ENCODE measurements at places on chromosomes 4 and X. TPM values are rescaled to one million over a fixed set of nuclear protein-coding genes. Genes with fewer than 3 reads are reported as not detected.
A peak's percentile ranks its signal among the peaks of the same experiment; 100 is the strongest.

DNA sequence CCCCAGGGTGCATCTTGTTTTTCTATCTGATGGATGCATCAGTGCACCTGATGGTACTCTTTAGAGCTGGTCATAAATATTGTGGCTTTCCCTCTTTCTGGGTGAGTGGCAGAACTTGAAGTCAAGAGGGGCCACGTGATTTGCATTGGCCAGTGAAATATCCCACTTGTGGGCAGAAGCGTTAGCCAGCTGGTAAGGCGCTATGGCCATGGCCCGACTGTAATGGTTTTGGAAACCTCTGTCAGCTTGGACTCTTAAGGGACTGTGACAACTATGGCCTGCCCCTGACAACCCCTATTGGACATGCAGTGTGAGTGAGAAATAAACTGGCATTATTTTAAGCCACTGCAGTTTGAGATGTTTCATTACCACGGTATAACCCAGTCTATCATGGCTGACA lies 72.8 kb downstream of the SEL1L3 start:
- DNase-seq = no peak

DNA sequence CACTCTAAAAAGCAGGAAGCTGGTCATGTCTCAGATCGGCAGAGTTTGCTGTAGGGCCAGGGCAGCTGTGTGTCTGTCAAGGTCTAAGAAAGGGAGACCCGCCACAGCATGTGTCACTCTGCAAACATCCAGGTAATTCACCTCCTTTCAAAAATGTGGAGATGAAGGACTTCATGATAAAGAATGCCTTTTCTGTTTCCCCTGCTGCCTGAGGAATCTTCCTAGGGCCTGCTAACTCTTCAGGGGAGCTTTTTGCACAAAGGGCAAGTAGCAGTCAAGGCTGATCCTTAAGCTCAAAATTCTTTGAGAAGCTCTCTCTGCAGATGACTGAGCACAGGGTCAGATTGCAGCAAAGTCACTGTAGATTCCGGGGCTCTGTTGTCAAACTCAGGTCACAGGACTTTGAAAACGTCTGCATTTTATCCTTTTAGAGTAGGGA lies 21.1 kb downstream of the RASL11B start:
- no peak for DNase-seq

The PDGFRA gene
- total RNA-seq = not detected

GRCh38 chrX:11352296-11352741 lies 59.1 kb downstream of the AMELX start:
- DNase-seq = no peak

DNA sequence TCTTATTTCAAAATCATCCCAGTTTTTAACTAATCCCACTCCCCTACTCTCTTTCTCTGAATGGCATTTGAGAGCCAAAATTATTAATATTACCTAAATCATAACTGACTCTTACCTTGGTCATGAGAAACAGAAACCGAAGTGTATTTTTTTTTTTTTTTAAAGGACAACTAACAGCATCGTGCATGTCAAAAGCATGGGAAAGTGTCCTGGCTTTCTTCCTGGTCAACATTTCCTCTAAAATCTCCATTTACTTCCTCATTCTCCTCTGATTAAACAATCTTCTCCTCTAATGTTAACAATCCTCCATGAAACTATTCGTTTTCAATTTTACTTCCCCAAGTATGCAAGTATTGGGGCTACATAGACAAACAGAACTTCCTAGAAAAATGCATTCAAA lies 2.1 kb upstream of the STS start:
- DNase-seq = no peak

The ATOH1 gene
- not detected for total RNA-seq

The UGT2A1 gene
- not detected for total RNA-seq

DNA sequence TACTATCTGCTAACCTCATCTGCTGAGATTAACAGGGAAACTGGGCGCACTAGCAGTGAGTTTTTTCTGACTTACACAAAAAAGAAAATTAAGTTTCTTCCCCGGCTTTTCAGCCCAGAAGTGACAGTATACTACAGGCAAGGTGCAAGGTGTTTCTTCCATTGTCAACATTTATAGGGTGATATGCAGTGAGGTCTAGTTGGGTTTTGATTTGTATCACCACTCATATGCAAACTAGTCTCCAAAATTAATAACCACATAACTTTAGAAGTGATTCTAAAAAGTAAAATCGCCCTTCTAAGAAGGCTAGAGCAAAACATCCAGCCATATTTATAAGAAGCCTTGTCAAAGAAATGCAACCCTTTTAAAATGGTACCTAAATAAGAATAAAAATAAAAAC lies 640.1 kb downstream of the ARAP2 start:
- no peak for DNase-seq

DNA sequence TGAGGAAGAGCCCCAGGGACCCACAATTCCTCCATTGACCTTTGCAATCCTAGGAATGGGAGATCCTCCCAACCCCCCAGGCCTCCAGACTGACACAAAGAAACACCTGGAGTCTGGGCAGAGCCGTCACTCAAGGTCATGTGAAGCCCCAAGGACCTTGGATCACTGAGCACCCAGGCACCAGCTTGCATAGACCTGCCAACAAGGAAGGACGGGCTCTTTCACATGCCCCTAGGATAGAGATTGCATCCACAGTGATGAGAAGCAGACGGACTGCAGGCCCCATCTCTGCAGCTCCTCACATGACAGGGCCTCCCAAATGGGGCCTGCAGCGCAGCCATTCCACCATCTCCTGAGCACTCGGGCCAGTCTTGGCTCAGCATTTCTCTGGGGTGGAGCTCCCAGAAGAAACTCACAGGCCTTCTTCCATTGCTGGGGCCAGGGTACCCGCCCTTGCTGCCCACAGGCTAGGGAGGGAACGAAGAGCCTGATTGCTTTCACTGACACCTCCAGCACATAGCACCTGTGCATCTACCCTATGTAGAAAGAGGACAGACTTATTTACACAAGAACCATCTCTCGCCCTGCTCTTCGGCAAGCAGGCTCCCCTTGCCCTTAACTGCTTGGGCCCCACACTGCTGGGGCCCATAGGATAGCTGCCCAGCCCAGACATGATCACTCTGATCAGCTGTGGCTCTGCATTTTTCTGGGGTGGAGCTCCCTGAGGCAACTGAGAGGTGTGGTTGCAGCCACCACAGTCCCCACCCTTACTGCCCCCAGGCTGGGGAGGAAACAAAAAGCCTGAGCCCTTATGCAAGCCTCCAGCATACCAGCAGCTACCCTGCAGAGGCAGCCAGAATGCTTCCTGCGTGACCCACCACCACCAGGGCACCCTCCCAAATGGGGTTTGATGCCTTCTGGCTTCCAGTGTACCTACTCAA lies 185.7 kb upstream of the ZCCHC13 start:
- no peak for DNase-seq

The IQCM gene
- total RNA-seq = not detected

DNA sequence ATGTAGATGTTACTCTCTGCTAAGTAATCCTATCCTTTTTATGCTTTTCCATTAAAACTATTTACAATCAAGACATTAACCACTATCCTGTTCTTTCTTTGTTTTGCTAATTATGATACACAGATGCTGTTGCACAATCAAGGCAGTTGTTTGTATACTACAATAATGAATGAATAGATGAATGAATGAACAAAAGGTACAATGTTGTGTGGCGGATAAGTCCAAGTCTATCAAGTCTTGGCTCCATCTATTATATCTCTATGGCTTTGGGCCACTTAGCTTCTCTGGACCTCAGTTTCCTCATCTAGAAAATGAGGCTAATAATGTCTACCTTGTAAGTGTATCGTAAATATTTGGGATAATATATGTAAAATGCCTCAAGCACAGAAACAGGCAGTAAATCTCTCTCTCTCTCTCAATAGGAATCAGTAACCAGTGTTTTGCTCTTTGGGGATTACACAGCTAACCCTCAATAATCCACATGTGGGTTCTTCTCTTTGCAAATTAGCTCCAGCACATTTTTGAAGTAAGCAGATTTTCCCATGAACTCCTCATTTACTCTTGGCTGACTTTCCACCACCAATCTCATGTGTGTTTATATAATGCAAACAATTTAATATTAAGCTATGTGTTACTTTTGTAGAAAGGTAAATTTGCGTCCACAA lies 27.8 kb upstream of the TSPAN5 start:
- DNase-seq = no peak

DNA sequence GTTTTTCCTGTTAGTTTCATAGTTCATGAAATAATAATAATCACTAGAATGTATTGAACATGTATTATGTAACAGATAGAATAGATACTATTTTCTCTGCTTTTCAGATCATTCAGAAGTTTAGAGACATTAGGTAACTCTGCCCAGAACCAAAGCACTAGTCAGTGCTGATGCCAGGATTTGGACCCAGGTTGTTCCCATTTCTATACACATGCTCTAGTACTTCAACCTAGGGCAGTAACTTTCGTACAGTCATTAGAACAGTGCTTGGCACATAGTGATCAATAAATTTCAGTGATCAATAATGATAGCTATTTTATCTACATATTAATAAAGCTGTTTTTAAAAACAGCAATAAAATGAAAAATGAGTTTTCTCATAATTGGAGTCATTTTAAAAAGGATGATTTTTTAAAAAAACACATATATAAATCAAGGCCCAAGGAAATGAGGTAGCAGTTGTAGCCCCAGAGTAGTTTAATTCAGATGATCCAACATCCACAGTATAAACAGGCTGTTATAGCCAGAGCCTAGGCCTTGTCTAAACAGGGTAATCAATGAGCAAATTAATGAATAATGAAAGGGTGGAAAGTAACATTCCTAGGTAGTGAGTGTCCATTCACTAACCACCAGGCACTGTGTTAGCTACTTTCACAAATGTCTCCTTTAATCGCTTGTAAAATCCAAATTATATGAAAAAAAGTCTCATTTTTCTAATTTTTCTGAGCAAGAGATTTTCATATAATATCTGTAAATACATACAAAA lies 25.6 kb downstream of the TXK start:
- no peak for DNase-seq

The SPANXN2 gene
- total RNA-seq = not detected

DNA sequence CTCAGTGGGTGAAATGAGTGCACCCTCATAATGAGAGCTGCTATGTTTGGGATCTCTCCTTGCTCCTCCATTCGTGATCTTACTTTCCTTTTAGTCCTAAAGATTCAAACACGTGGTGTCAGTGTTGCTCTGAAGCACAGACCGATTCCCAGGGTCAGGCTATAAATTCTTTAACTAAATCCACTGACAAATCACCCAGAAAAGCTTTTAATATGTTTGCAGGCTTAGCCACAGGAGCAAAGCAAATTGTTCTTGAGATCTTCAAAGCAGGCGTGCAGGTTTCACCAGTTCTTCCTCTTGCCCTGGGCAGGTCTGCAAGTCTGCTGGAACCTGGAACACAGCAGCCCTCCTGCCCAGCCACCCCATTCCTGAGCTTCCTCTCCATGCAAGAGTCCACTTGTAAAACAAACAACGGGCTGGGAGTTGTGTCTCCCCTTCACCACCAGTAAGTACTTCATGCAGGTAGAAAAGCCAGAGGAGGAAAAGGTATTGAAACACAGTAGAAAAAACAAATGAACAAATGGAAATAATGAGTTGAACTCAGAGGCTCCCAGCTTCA lies 70.1 kb upstream of the ENPP6 start:
- no peak for DNase-seq

The SSX1 gene
- total RNA-seq = 0.32 TPM

DNA sequence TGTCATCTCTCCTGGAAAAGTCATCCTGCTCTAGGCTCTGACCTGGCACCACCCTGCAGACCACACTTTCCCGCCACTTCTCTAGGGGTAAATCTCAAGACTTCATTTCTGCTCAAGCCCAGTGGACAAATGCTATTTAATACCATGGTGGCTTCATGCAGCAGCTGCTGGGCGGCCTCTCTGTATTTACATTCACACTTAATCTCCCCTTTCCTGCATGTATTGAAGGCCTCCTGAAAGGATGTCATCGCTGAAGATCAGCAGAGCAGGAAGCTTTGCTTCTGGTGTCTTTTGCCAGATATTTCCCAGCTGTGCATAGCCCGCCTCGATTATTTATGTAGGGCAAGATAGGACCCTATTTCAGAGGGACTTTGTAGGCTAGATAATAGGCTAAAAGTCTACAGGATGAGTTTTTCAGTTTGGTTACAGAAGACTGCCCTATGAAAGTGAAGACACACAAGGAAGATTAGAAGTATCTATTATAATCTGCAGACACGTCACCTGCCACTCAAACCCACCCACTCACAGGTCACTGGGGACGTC lies 17.2 kb downstream of the PROM1 start:
- DNase-seq = no peak

- no peak for DNase-seq
These were observed 129.2 kb downstream of the FHDC1 start for GRCh38 chr4:153065276-153065675.

DNA sequence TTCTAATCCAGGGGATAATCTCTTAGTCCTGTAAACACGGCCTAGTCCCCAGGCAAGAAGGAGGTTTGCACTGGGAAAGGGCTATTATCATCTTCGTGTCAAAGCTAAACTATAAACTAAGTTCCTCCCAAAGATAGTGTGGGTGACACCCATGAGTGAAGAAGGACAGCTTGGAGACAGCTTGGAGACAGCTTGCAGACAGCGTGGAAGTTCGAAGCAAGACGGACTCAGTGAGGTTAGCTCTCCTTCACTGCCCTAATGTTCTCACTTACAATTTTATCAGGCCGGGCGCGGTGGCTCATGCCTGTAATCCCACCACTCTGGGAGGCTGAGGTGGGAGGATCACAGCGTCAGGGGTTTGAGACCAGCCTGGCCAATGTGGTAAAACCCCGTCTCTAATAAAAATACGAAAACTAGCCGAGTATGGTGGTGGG lies 19.2 kb upstream of the PLCXD1 start:
- DNase-seq = no peak

GRCh38 chr4:74121643-74122579 lies 22.9 kb upstream of the CXCL2 start:
- DNase-seq = no peak

DNA sequence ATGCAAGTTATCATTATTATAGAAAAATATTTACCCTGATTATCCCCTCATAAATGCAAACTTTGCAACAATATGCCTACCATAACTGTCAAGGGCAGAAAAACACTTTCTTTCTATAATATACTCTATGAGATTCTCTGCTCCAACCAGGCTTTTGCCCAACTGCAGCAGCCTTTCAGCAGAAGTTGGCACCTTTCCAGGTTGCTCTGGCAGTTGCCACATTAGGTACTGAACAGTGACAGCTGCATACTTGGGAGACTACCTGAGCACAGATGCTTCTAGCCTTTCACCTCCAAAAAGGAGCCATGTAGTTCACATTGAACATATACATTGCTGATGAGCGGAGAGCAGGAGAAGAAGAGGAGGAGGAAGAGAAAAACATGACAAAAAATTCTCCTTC lies 69.5 kb upstream of the BRWD3 start:
- DNase-seq = no peak

GRCh38 chrX:110795645-110796406 lies at the start of gene CHRDL1:
Gene CHRDL1 (minus strand): TSS chrX:110795817. CDS start chrX:110792181, 3,636 bp downstream.
- no peak for DNase-seq

DNA sequence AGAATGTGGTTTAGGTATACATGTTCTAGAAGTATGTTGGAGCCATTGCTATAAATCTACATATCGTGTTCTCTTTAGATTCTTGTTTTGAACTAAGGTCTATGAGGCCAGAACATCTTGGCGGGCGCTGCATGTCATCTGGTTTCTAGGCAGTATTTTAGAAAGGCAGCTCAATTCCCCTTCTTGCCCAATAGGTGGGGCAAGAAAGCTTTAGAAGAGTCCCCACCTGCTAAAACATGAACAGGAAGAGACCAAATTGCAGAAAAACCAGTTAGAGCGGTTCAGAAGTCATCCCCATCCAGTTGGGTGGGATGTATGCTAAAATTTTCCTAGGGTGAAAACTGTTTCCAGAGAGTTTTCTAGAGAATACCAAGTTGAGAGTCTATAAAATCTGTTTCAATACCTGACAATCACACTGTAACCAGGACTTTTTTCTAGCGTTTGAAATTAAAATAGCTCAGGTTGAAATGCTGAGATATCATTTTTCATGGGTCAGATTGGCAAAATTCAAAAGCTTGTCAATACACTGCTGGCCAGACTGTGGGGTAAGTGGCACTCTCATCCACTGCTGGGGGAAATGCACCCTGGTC lies 17.5 kb upstream of the SH3KBP1 start:
- DNase-seq = peak; percentile 3

Measured in T-cell (primary cell).